Activated CD4-positive, alpha-beta memory T cell treated with anti-CD3 and anti-CD28 coated beads, Interleukin-2, amount 10 ng/mL, durations not matched to agents 7 days and 5 days (primary cell): ENCODE measurements at places on chromosomes 2 and 18. TPM values are rescaled to one million over a fixed set of nuclear protein-coding genes. Genes with fewer than 3 reads are reported as not detected.

GRCh38 chr18:50877545-50878265 is 1.2 kb upstream of the ME2 start:
- peaks cover 2% of the 10 kb centered on the region for H3K27me3 ChIP-seq
- peaks cover 6% of the 10 kb centered on the region for H3K36me3 ChIP-seq
- peak overlapping the region; percentile 88 for H3K4me3 ChIP-seq
- DNase-seq: no peak

GRCh38 chr2:128271911-128272600 is 46.6 kb downstream of the HS6ST1 start:
- H3K27me3 ChIP-seq: no peaks in the 10 kb centered on the region
- DNase-seq: no peak
- H3K36me3 ChIP-seq: peaks cover 10% of the 10 kb centered on the region
- no peak overlapping the region for H3K27ac ChIP-seq
- no peak overlapping the region for H3K4me3 ChIP-seq
- peaks cover 2% of the 10 kb centered on the region for H3K4me1 ChIP-seq

The TXNDC9 gene
- 29.9 TPM for total RNA-seq

The SOS1 gene
- total RNA-seq: 254 TPM

GRCh38 chr2:85757860-85758259 is 4.1 kb downstream of the ATOH8 start:
- no peak overlapping the region for H3K27ac ChIP-seq
- no peaks in the 10 kb centered on the region for H3K36me3 ChIP-seq
- no peak overlapping the region for H3K4me3 ChIP-seq
- H3K4me1 ChIP-seq: peaks cover 20% of the 10 kb centered on the region

DNA sequence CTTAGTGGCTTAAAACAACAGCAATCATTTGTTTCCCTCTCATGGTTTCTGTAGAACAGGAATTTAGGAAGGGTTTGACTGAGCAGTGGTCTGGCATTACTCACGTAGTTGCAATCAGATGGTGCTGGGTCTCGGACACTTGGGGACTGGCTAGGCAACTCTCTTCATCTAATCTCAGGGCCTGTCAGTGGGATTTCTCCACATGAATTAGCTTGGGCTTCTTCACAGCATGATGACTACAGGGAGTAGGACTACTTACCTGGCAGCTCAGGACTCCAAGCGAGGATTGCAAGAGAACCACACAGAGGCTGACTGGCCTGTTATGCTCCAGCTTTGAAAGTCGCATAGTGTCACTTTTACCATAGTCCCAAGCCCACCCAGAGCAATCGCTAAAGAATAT is 125.1 kb downstream of the TTC27 start:
- peaks cover 21% of the 10 kb centered on the region for H3K4me1 ChIP-seq
- H3K27ac ChIP-seq: no peak overlapping the region
- DNase-seq: no peak
- H3K4me3 ChIP-seq: no peak overlapping the region

The ADI1 gene
- 28.5 TPM for total RNA-seq

DNA sequence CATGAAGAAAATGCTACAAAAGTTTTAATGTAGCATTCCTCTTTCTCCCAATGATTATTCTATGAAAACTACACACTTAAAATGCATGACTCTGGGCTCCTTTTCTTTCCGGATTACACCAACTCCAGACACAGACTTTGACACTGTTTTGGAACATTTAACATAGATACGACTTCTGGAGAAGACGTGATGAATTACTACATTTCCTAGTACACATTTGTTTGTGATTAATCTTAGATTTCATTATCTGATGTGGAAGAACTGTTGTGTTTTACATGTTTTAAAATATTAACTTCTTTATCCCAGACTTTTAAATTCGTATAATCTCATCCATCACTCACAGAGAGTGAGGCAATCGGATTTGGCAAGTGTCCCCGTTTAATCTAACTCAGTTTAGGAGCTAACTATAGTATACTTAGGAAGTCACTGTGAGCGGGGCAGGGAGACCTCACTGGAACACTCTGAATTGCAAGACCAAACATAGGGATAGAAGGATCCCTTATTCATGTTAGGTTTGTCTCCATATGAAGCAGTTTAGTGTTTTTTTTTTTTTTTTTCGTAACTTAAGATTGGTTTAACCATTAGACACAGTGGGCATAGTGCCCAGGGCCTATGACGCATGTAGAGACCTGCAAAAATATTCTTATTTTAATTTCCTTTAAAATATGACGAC is 66.7 kb downstream of the PDE1A start:
- H3K27me3 ChIP-seq: no peaks in the 10 kb centered on the region
- DNase-seq: no peak
- no peak overlapping the region for H3K4me3 ChIP-seq
- H3K36me3 ChIP-seq: no peaks in the 10 kb centered on the region
- no peaks in the 10 kb centered on the region for H3K4me1 ChIP-seq
- H3K27ac ChIP-seq: no peak overlapping the region

The SERPINB11 gene
- not detected for total RNA-seq

DNA sequence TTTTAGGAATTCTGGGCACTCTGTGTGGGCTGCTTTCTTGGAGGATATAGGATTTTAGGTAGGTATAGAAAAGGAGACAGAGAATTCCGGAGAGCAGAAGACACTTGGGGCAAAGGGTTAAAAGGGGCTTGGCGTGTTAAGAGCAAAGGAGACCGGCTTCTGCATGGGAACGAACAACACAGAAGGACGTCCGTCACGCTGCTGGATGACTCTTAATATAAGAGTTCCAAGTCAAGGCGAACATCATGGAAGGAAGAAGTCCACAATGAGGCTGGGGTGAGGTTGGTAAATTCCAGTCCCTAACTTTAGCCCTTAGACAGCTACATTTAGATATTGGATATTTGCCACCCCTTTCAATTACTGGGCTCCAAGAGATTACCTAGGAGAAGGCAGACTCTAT is 15.9 kb upstream of the SLC20A1 start:
- DNase-seq: no peak
- no peak overlapping the region for H3K27ac ChIP-seq
- H3K36me3 ChIP-seq: no peaks in the 10 kb centered on the region
- peak overlapping the region; percentile 11 for H3K4me3 ChIP-seq

DNA sequence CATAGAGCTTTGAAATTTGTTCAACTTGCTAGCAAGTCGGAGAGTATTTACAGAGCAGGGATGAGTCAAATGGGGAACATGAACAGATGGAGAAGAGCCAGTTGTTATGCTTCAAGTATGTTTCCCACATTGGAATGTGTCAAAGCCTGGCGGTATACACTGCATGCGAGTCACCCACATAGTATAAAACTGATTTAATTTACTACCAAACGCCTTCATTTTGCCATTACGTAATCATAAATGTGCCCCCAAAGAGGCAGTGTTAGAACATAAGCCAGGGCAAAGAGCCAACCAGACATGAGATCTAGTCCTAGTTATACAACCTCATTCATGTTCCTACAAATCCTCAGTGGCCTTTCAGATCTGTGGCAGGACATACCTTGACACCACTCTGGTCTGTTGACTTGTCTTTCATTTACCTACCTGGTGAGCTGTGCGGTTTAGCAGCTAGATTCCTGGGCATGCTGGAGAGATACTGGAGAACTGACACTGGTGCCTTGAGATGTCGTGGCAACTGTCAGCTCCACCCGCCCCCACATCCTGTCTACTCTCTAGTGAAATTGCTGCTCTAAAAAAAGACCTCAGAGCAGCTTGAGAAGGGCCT is 21.7 kb upstream of the NRP2 start:
- DNase-seq: peak; percentile 51
- no peaks in the 10 kb centered on the region for H3K27me3 ChIP-seq
- no peaks in the 10 kb centered on the region for H3K36me3 ChIP-seq
- H3K27ac ChIP-seq: no peak overlapping the region

DNA sequence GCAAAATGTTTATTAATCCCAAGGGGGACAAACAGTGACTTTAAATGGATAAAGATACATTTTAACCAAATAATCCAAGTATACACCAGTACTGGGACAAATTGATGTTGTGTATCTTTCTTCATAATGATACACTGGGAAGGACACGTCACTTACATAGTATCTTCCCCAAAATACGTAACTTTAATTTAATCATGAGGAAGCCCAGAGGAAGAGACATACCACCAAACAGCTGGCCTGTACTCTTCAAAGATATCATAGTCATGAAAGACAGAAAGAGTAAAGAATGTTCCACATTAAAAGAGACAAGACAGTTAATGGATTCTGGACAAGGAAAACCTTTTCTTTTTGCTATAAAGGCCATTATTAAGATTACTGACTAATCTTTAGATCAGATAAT is 37.1 kb downstream of the AGFG1 start:
- no peak overlapping the region for H3K27ac ChIP-seq
- H3K4me1 ChIP-seq: peaks cover 43% of the 10 kb centered on the region
- H3K4me3 ChIP-seq: no peak overlapping the region

The SPAG16 gene
- total RNA-seq: 8.4 TPM

DNA sequence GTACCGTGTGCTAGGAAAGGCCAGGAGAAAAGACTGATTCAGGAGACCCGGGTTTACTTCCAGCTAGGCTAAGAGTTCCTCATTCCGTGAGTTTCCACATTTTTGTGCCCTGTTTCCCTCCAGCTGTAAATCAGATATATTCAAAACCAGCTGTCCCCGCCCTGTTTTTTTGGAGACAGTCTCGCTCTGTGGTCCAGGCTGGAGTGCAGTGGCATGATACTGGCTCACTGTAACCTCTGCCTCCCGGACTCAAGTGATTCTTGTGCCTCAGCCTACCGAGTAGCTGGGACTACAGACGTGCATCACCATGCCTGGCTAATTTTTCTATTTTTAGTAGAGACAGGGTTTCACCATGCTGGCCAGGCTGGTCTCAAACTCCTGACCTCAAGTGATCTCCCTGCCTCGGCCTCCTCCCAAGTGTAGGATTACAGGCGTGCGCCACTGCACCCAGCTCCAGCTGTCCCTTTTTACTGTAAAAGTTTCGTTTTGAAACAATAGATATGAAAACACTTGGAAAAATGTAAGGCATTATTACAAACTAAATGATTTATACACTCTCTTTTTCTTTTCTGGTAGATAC is 112.8 kb upstream of the SEC11C start:
- H3K4me3 ChIP-seq: no peak overlapping the region
- H3K27ac ChIP-seq: no peak overlapping the region
- DNase-seq: no peak
- H3K4me1 ChIP-seq: no peaks in the 10 kb centered on the region

DNA sequence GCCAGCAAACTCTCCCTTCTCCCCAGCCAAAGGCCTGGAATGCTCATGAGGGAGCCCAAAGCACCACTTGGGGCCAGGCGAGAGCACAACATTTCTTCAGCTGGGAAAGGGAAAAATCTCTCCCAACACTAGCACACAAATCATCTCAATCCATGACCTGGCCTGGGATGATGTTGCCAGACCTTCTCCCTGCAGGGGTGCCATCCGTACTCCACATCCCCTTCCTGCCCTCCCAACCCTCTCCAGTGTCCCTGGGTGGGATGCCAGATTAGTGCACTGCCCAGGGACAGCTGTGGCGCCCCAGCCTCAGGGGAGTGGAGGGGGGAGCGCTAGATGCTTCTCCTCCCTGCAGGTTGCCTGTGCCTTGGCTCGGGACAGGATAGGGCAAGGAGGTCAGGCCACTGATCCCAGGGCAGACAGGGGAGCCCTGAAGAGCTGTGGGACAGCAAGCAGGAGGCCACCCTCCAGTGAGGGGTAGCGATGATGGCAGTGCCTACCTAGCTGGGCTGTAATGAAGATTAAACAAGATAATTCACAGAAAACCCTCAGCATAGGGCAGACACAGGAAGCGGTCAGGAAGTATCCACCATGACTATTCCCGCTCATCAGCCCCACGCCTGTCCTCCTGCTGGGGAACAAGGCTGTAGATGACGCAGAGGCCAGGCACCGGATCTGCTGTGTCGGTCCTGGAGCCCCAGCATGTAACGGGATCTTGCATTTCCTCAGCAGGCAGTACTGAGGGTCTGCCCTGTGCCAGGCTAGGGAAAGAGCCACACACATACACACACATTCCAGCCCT is 31.1 kb downstream of the SERTAD2 start:
- no peaks in the 10 kb centered on the region for H3K36me3 ChIP-seq
- H3K27ac ChIP-seq: no peak overlapping the region
- peaks cover 3% of the 10 kb centered on the region for H3K4me1 ChIP-seq
- DNase-seq: peak; percentile 12
- no peak overlapping the region for H3K4me3 ChIP-seq

DNA sequence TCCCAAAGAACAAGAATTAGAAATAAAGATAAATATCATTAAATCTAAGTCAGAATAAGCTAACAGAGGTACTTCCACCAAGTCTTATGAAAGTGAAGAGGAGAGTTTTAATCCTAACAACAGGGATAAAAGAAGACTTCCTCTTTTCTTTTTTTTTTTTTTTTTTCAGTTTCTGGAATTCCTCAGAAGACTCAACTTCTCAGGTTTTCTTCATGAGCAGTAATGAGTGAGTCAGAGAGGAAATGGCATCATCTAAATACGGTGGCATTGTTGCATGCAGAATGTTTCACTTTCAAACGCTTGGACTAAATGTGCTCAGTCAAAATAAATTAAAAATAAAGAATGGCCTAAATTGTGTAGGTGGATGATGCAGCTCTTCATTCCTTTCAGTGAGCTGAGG is 45.6 kb upstream of the ARHGAP15 start:
- H3K4me3 ChIP-seq: peak overlapping the region; percentile 29
- DNase-seq: no peak
- H3K27ac ChIP-seq: peak overlapping the region; percentile 58
- H3K4me1 ChIP-seq: peaks cover 37% of the 10 kb centered on the region

The AQP4 gene
- total RNA-seq: not detected

- peaks cover 33% of the 10 kb centered on the region for H3K4me1 ChIP-seq
- no peak overlapping the region for H3K4me3 ChIP-seq
- no peaks in the 10 kb centered on the region for H3K36me3 ChIP-seq
- DNase-seq: no peak
Measured at GRCh38 chr2:37558623-37559022, 112.8 kb downstream of the CDC42EP3 start.

The BUB1 gene
- 114 TPM for total RNA-seq

The TBC1D8 gene
- total RNA-seq: 0.58 TPM

GRCh38 chr2:190948671-190949070 is 65.3 kb downstream of the STAT1 start:
- DNase-seq: no peak
- no peak overlapping the region for H3K27ac ChIP-seq
- H3K27me3 ChIP-seq: no peaks in the 10 kb centered on the region
- no peak overlapping the region for H3K4me3 ChIP-seq
- H3K36me3 ChIP-seq: no peaks in the 10 kb centered on the region

DNA sequence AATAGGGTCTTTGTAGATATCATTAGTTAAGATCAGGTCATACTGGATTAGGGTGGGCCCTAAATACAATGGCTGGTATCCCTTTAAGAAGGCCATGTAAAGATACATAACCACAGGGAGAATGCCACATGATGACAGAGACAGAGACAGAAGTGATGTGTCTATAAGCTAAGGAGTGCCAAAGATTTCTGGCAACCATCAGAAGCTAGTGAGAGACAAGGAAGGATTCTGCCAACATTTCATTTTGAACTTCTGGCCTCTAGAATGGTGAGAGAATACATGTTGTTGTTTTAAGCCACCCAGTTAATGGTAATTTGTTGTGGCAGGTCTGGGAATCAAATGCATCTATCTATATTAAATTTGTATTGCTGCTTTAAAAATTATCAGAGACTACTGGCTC is 185.5 kb upstream of the CYRIA start:
- H3K27me3 ChIP-seq: no peaks in the 10 kb centered on the region
- no peak overlapping the region for H3K4me3 ChIP-seq
- no peaks in the 10 kb centered on the region for H3K4me1 ChIP-seq
- H3K36me3 ChIP-seq: no peaks in the 10 kb centered on the region
- no peak overlapping the region for H3K27ac ChIP-seq

GRCh38 chr2:38682008-38682575 is 16.2 kb downstream of the GALM start:
- peaks cover 84% of the 10 kb centered on the region for H3K4me1 ChIP-seq
- H3K4me3 ChIP-seq: peak overlapping the region; percentile 76
- DNase-seq: no peak

The ANKRD44 gene
- total RNA-seq: 246 TPM

The PLB1 gene
- total RNA-seq: 1.1 TPM

The UGT1A6 gene
- not detected for total RNA-seq

The FBXO48 gene
- total RNA-seq: 5.0 TPM

The RASGRP3 gene
- 6.3 TPM for total RNA-seq

The REEP1 gene
- total RNA-seq: not detected
